ENCODE measurements at places on chromosomes 2 and 18.

- DNase-seq, result no peak
Measured at GRCh38 chr2:16123421-16123820, 183.1 kb downstream of the MYCN start.

DNA sequence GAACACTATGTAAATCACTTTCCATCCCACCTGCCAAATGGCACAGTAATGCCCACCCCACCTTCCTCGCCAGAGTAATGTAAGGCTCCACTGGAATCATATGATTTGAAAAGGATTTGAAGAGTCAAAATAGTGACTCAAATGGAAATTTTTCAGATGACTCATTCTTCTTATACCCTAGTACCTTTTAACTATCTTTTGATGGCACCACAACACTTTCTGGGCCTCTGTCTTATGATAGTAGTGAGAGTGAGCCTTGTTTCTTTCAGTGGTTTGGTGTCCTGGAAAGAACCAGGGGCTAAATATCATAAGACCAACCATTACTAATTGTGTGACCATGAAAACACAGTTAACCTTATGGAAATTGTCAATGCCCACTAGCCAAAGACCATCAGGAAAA, 235.4 kb upstream of the SLC14A2 start:
- DNase-seq, result no peak

GRCh38 chr2:195563857-195564512, 93.0 kb upstream of the SLC39A10 start:
- no peak for DNase-seq

DNA sequence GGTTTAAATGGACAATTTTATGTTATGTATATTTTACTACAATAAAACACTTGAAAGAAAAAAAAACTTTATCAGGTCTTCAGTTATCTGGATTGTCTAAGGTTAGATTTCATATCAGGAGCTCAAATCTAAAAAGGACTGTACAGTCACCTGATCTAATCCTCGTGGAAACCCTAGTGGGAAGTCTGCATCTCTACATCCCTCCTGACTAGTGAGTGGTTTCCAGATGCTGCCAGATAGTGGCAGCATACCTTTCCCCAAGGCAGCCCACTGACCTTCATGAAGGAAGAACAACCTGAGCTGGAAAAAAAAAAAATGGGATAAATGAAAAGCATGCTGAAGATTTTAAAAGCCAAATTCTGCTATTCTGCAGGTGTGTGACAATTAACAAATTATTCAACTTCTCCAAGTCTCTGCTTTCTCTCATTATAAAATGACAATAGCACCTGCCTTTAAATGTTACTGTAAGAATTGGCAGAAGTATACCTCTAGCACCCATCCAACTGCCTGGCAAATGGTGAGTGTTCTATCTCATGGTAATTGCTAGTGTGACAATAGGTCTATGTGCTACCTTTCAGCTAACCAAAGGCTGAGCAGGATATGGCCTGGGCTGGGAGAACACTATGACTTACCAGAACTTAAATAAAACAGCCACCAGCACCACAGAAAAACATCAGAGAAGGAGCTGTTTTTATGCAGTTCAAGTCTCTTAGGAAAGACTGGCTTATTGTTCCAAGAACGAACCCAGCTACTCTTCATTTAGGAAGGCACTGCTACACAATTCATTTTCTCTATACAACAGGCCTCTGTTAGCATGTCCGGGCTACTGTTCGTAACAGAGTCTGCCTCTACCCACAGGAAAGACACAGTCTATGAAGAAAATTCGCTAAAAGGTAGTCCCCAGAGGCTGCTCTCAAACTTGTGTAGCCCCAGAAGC, 8.6 kb downstream of the CLASP1 start:
- no peak for DNase-seq

- DNase-seq, result no peak
Measured at GRCh38 chr2:170070778-170071177, 107.2 kb upstream of the MYO3B start.

DNA sequence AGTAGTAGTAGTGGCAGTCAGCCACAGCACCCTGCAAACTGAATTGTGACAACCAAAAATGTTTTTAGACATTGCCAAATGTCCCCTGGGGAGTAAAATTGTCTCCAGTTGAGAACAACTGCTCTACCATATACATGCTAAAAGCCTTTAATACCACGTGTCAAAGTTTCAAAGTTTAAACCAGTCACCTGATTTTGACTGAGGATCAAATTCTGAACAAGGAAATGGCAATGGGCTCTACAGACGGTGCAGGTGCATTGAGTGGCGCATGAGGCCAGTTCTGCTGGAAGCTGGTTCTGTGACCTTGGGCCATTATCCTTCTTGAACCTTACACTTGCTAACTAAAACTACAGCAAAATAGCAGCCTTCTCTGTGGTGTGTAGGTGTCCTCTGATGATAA, 85.0 kb downstream of the LIPG start:
- no peak for DNase-seq

GRCh38 chr2:33052361-33052735, 105.6 kb downstream of the LTBP1 start:
- DNase-seq, result no peak

- no peak for DNase-seq
Measured at GRCh38 chr2:43754180-43754579, 19.7 kb upstream of the DYNC2LI1 start.

GRCh38 chr18:10928772-10929373, 220.5 kb downstream of the PIEZO2 start:
- peak; percentile 70 for DNase-seq

DNA sequence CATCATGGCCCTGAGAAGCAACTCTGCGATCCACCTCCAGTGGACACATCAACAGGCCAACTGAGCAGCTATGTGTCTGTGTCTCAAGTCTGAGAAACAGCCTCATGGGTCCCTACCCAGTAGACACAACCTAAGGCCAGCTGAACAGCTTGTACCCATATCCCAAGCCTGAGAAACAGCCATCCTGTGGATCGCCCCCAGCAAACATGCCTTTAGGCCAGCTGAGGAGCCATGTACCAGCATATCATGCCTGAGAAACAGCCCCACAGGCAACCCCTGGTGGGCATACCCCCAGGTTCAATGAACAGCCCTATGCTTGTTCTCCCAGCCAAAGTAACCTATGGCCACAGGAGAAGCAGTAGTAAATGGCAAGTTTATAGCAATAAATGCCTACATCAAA, 126.7 kb upstream of the OTX1 start:
- no peak for DNase-seq

GRCh38 chr2:231621051-231621879, 28.6 kb downstream of the TEX44 start:
- DNase-seq, result no peak

- DNase-seq, result no peak
Measured at GRCh38 chr18:58314284-58314683, 270.3 kb downstream of the NEDD4L start.

DNA sequence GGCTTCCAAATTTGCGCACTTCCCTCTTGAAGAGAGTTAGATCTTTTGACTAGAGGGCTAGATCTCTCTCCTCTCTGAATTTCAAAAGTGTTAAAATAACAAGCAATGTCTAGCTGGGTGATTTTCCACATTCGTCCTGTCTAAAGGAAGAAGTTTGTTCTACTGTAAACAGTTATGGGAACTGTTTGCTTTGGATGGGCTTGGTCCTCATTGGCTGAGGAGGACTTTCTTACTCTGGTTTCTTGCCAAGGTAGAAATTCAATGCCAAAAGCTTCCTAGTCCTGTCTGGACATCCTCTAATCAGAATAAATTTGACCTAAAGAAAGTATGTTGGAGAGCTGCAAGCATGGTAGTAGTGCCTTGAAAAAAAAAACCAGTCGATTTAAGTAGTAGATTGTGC, 47.4 kb upstream of the RAPH1 start:
- no peak for DNase-seq

All from GM13976 (cell line).